ENCODE measurements at places on chromosomes 11 and 22. TPM values are rescaled to one million over a fixed set of nuclear protein-coding genes. Genes with fewer than 3 reads are reported as not detected.

TSPAN18 gene
- polyA plus RNA-seq: 2.6 TPM

GRIA4 gene
- 0.14 TPM for polyA plus RNA-seq

STK33 gene
- polyA plus RNA-seq: 13.3 TPM

MYBPC3 gene
- 0.55 TPM for polyA plus RNA-seq

CDCA5 gene
- polyA plus RNA-seq: 2.2 TPM

CARD10 gene
- polyA plus RNA-seq: 4.2 TPM

CCDC116 gene
- polyA plus RNA-seq: 1.0 TPM

- no peak for DNase-seq
These were observed 49.5 kb downstream of the VSIG10L2 start for GRCh38 chr11:125995313-125995712.

GRCh38 chr22:48488611-48489511, 1338.8 kb downstream of the BRD1 start:
- no peak for DNase-seq

DNA sequence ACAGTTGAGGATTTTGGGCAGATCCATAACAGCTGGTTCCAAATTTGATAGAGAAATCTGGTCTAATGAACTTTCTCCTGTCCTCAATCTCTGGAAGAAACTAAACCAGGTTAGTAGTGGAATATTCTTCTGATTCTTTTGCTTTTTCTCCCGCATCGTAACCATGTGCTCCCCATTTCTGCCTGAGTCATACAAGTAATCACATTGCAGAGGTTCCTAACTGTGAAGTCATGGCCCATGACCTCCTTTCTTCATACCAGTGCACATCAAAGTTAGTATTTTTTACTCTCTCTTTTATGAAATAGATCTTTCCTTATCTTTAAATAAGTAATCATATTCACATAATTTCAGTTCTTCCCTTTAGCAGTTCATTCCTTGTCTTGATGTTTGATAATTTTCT, 249.0 kb downstream of the DYNC2H1 start:
- no peak for DNase-seq

DNA sequence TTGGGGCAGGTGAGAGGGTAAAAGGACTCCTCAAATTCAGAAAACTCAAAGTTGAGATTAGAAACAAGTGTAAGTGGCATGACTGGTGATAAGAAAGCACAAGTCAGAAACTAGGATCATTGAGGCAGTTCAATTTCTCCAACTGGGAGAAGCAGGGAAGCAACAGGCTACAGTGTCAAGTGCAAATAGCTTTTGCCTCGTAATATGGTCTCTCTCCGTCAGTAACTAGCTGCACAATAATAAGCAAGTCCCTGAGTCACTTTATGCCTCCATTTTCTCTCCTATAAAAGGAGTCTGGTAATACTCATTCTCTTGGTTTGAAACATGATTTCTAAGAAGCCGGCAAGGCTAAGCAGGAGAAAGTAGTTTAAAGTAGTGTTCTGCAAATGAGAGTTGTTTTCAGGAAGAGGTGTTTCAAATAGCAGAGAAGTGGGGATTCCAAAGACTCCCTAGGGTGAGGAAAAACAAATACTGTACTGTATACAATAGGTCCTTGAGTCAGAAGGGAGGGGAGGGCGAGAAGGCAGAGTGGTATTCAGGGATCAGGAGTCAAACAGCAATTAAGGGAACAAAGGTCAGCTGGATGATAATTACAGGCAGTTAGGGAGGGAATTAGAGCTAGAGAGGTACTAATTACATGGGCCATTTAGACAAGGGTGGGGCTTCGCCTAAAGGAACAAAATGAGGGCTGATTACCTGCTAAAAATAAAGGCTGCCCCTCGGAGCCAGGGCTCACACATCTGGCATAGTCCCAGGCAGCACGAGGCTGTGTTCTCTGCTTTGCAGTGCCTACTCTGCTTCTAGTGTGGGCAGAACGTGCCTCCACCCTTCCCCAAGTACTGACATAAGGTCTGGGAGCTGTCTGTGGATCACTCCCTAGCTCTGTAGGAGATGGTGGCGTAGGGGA, 96.0 kb upstream of the BDNF start:
- DNase-seq: no peak

- DNase-seq: peak; percentile 91
These were observed 1.1 kb upstream of the CD248 start for GRCh38 chr11:66317723-66318599.

GRCh38 chr11:72609045-72609444, 65.2 kb downstream of the PDE2A start:
- DNase-seq: no peak

- DNase-seq: peak; percentile 36
These were observed 1.4 kb upstream of the NEFH start for GRCh38 chr22:29478326-29479276.

- DNase-seq: no peak
These were observed 12.5 kb downstream of the PICALM start for GRCh38 chr11:86056351-86056854.

- no peak for DNase-seq
These were observed 362.2 kb downstream of the CTTN start for GRCh38 chr11:70760416-70761020.

DNA sequence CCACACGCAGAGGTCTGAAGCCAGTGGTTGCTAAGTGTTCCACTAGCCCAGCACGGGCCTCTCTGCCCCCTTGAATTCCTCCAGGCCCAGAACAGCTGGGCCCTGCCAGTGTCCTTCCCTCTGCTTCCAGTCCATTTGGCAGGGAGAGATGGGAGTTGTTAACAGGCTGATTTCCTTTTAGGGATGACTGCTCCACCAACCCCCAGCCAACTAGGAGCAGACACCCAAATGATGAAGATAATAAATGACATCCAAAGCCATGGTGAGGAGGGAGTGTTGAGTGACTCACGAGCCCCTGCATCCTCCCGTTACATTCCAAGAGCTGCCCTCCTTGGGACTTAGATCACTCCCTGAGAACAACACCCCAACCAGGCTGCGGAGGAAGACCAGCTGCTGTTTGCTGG, 20.6 kb downstream of the PARVA start:
- no peak for DNase-seq

DNA sequence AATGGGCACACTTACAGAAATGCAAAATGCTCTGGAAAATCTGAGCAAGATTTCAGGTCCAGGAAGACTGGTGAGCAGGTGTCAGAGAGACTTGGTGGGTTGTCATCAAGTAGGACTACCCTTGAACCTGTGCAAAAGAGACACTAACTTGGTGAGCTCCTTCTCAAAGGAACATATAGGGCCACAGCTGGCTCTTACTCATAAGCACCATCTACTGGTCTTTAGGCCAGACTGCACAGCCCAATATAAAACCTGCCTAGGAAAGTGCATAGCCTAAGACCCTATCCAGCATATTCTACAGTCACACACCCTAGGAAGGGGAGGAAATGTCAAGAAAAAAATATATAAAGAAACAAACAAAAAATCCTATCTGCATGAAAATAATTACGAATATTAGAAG, 18.2 kb upstream of the OR10W1 start:
- DNase-seq: no peak

DNA sequence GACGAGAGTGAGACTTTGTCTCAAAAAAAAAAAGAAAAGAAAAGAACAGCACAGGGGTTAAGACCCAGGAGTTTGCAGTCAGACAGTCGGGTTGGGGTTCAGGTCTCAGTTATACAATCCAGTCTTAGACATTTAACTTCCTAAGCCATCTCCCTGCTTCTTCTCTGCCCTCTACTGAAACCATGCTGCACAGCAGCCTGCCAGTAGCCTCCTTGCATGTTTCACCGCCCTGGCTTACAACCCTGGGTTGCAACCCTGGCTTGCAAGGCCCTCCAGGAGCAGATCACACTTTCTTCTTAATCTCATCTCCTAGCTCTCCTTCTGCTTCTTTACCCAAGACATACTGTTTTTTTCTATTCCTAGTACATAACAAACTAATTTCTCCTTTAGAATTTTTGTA, 5.9 kb upstream of the B3GAT3 start:
- no peak for DNase-seq

DNA sequence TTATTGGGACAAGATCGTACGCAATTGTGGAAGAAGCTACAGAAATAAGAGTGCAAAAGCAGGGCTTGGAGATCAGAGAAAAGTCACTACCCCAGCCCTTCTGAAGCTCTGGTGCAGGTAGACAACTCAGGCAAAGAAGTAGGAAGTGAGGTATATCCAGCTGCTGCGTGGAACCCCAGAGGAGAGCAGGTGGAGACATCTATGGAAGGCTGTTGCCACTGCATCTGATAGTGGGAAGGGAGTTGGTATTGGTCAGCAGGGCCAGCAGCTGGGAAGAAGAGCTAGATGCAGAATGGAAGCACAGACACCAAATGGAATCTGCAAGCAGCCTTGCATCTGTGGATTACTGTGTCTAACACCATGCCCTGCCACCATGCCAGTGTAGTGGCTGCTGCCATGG, 165.1 kb downstream of the WNT11 start:
- no peak for DNase-seq

DNA sequence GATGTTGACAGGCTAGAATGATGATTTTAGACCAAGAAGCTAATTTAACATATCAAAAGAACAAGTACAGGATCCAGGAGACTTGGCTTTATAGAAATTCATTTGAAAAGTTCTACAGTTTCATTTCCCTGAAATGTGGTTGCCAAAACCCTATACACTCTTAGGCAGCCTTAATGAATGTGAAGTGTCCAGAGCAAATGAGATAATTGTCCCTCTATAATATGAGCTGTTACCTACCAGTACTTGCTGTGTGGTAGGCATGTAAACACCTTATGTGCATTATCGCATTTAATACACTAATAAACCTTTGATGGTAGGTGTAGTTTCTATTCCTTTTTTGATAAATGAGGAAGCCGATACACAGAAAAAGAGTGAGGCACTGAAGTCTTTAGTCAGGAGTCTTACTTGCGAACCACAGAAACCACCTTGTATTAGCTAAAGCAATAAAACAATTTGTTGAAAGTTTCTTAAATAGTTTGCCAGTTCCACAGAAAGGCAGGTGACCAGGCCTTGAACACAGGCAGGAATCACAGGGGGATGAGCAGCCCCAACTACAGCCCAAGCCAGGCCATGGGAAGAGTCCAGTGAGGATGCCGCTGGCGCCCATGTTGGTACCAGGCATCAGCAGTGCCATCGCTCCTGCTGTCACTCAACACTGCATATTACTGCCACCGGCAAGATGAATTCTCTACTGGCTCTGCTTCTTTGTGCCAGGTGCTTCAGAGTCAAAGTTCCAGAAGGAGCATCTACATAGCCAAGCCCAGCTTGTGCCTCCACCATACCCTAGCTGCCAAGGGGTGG, 81.7 kb downstream of the SWAP70 start:
- no peak for DNase-seq

DNA sequence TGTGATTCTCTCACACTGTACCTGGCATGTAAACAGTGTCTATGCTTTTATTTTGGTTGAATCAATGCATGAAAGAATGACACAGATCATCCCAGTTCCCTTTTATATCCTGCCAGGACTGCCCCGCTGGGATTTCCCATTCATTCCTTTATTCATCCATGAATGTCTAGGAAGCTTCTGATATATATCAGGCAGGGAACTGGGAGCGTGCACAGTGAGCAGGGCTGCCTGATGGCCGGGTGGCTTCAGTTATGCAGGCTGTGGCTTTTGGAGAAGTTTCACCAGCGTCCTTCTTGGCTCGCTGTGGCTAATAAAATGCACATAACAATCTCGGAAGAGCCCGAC, 789.0 kb downstream of the TBC1D22A start:
- no peak for DNase-seq
